Sciatic nerve (tissue), 2 donors: ENCODE measurements at places on chromosomes 13 and 19. TPM values are rescaled to one million over a fixed set of nuclear protein-coding genes. Genes with fewer than 3 reads are reported as not detected.
A peak's percentile ranks its signal among the peaks of the same experiment; 100 is the strongest.

- no peak for DNase-seq
Observed at GRCh38 chr13:97454699-97455098, 20.7 kb downstream of the RAP2A start.

- DNase-seq = no peak
Observed at GRCh38 chr13:80052286-80052685, 288.6 kb downstream of the SPRY2 start.

DNA sequence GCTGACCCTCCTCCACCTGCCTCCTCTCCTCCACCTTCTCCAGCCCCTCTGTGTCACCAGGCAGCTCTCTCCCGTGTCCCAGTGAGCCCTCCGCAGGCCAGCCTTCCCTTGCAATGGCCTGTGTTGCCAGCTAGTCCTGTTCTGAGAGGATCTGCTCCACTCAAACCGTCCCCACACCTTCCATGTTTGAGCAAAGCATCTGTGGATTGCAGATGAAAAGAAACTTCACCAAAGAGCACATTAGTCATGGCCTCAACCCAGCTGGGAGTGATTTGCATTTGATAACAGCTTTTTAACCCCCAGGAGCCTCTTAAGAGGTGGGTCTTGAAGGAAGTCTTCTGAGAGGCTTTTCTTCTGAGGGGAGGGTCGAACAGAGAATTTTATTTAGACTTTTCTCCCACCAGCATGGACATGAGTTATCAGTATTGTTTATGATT is 72.8 kb downstream of the COL4A2 start:
- DNase-seq = no peak

DNA sequence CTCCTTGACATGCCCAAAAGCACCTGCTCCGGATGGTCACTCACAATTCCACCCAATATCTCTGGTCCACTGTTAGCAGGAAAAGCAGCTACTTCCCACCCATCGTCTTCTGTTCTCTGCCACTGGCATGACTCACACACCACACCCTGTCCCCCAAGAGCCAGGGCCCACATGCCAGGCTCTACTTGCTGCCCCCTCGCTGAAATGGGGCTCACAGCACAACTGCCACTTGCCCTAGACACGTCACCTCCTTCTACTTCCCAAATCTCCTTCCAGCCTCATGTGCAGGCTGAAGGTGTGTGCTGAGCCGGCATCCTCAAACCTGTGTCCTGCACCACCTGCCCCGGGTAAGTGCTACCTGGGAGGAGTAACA is 65.0 kb downstream of the TBC1D4 start:
- DNase-seq = no peak

- no peak for DNase-seq
Observed at GRCh38 chr13:28889086-28889732, 69.1 kb downstream of the MTUS2 start.

Gene CCDC8
- total RNA-seq = 9.0 TPM

- DNase-seq = no peak
Observed at GRCh38 chr13:42747399-42747873, 33.9 kb upstream of the FAM216B start.

DNA sequence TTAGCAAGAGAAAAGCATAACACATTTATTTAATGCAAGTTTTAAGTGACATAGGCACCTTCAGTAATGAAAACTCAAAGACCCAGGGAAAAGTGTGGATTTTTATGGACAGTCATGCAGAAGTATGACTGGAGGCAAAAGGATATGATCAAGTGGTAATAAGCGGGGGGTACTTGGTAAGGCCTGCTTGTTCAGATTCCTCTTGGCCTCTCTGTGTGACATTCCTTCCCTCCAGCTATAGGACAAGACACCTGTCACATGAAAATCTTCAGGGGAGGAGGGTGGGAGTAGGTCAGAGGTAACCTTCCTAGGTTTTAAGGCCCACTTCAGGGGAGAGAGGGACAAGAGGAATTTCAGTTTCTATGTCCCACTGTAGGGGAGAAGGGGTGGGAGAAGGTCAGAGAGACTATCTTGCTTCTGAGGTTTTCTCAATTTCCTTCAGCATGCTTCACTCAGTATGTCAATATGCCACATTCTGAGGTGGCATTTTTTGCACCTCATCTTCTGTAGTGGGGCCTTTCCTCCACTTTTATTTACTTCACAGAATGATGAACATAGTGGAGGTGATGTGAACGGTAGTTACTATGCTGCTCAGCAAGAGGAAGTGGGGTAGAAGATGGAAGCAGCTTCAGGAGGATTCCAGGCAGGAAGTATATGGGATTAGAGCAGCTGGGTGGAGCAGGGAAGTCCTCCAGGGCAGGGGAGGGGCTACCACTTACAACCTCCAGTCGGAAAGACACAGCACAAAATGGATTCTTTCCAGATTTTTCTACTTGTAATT is 73.2 kb upstream of the RFC3 start:
- no peak for DNase-seq

DNA sequence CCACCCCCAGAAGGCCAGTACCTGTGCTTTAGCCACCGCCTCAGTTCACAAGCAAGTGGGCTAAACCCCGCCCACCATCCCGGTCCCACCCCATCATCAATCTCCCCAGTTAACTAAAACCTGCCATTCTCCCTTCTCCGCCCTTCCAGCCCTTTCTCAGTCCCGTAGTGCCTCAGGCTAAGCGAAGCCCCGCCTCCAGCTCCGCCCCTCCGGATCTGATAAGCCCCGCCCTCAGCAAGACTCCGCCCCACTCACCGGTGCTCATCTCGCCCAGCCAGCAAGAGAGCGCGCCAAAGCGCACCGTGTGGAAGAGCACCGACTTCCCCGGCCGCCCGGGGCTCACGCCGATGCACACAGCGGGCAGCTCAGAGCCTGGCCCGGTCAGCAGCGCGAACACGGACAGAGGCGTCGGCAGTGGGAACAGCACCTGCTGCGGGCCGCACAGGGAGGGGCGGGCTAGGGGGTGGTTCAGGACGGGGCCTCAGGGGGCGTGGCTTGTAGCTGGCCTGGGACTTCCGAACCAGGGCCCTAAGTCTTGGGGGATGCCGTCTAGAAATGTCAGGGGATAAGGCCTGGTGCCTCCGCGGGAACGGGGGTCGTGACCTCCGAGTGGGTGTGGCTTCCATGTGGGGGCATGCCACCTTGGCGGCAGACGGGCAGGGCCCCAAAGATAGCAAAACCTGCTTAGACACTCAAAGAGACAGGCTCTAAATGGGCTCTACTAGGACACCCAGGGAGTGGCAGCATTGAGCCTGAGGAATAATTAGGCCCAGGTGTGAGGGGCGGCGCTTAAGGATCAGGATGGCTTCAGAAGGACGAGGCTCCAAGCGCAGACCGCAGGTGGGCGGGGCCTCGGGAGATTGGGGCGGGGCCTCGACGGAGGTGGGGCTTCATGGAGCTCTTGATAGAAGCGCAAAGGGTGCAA is 21.4 kb downstream of the MAP4K1 start:
- DNase-seq = no peak

Gene DPF1
- not detected for total RNA-seq

DNA sequence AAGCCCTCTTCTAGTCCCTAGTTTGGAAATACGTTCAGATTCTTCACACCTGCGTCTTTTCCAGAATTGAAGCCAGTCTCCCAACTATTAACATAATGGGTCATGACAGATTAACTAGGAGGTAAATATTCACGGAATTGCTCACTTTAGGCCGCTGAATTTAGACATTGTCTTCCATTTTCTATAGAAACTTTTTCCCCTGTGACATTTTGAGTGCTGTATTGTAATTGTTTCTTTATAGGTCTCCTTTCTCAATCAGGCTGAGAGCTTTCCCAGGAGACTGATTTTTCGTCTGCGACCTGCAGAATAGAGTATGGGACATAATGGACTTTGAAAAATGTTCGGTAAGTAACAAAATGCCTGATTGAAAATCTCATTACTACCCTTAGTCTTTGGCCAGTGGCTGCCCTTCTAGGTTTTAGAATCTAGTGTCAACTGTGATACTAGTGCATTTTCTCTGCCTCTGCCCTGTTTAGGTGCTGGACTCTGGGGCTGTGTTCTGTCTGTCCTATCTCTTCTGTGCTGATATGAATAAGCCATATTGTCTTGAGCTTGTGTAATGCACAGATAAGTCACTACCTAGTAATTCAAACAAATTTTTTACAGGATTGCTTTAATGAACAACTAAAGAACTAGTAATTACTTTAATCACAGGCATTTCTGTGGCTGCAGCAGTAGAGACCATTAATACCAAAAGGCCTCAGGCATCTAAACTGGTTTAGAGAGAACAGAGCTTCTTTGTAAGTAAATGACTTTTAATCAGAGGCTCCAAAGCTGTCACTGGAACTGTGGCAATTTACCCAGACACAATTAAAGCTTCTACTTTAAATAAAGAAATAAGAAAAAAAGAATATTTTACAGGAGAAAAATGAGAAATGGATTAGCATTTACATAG is 122.4 kb upstream of the FREM2 start:
- no peak for DNase-seq

DNA sequence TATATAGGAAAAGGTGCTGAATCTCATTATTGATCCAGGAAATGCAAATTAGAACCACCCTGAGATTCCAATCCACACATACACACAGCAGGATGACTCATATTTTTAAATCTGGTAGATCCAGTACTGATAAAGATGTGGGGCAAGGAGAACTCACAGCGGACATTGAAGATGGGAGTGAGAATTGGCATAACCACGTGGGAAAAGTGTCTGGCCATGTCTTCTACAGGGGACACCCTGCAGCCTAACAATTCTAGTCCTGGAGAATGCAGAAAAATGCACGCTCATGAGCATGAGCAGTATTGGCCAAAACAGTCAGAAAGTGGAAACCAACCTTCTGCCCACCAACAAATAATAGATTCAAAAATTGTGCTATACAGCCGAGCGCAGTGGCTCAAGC is 13.5 kb upstream of the BCL3 start:
- DNase-seq = no peak

Gene ZMYM2
- total RNA-seq = 125 TPM

Gene ERICH6B
- not detected for total RNA-seq

DNA sequence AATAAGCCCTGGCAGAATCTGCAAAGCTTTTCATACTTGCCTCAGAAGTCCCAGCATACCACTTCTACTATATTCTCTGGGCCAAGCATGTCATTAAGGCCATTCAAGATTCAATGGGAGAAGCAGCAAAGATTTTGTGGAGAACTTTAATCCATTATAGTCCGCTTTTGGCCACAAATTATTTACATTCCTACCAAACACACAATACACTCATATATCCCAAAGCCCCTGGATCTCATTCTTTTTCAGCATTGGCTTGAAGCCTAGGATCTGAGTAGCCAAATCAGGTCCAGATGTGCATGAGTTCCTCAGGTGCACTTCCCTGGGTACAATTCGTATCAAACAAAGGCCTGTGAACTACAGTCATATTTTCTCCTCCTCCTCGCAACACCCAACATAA is 203.4 kb downstream of the NDFIP2 start:
- no peak for DNase-seq

Gene KLK1
- 2.1 TPM for total RNA-seq

DNA sequence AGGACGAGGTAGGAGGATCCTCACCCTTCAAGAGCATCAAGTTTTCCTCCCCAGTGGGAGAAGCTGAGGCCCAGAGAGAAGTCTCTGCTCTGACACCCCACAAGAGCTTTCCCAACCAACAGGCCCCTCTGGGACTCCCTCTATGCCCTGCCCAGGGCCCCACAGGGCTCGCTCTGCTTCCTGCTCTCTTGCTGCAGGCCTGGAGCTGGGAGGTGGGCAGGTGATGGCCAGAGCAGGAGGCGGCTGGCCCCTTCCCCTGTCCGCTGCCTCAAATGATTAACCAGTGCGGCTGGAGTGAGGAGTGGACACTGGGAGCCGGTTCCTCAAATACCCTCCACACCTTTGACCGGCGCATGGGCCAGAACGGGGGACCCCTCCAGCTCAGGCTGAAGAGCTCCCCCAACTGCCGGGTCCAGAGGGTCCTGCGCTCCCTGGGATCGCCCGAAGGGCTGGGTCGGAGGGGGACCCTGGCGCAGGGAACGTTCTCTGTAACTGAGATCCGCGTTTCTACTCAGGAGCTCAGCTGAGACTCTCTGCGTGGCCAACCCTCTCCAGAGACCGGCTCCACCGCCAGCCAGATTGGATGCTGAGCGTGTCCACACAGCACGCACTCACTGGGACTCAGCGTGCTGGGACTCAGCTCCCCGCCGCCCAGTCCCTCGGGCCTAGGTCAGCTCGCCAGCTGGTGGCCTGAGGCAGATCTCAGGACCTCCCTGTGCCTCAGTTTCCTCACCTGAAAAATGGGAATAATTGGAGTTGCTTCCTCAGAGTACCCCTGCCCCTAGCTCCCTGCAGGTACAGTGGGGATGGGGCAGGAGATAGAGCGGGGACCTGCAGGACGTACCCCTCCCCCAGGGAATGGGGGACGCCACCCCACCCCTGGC is 6.7 kb upstream of the ONECUT3 start:
- no peak for DNase-seq

- DNase-seq = no peak
Observed at GRCh38 chr19:52307275-52307674, 10.3 kb downstream of the ZNF480 start.

- no peak for DNase-seq
Observed at GRCh38 chr19:32166238-32166637, 179.2 kb upstream of the ZNF507 start.

DNA sequence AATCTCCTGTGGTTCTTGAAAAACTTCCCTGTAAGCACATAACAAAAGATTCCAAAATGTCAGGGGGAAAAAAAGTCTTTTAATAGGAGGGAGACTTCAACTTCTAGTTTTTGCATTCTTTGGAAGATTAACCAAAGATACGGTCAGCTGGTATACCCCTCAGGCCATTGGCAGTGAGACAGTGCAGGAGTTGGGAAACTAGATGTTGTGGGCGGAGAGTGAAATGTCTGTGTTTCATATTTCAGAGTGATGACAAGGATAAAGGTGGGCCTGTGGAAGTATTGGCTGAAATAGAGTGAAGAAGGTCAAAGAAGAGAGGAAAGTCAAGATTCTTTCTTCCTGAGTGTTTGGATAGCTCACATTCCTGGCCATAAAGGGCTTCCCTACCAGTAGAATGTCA is 40.8 kb downstream of the CYP2B6 start:
- no peak for DNase-seq

DNA sequence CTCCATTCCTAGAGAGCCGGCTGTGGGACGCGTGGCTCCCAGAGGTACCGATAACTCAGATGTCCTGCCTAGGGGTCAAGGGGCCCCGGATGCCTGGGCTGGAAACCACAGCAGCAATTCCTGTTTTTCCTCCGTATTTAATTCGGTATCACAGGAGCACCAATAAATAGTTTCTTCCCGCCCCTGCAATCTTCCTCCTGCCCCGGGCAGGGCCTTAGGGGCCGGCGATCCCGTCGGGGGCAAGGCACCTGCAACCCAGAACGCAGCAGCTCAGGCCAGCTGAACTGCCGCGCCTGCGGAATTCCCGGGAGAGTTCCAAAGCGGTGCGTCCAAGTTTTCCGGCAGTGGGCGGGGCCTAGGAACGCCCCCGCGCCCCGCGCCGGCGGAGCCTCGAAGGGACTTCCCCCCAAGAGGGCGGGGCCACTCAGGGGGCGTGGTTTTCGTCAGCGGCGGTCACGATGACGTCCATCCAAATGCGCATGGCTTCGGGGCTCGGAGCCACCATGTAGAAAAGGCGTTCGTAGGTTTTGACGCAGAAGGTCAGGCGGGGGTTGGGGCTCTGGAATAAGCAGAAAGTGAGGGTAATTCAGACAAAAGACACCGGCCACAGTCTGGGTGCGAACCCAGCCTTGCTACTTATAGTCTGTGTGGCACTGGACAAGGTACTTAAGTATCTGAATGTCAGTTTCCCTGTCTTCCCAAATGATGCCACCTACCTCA is 9.7 kb upstream of the LYPD3 start:
- peak; percentile 99 for DNase-seq

- DNase-seq = no peak
Observed at GRCh38 chr13:35957241-35957731, 173.9 kb downstream of the DCLK1 start.

- DNase-seq = no peak
Observed at GRCh38 chr13:64725492-64725891, 2504.6 kb downstream of the PCDH9 start.

Gene ZNF534
- total RNA-seq = 2.3 TPM

Gene FXYD5
- 92.9 TPM for total RNA-seq
